ENCODE measurements at places on chromosomes 11 and 22. TPM values are rescaled to one million over a fixed set of nuclear protein-coding genes. Genes with fewer than 3 reads are reported as not detected.

- H3K4me1 ChIP-seq, result no peaks in the 10 kb centered on the region
- no peak overlapping the region for H3K27ac ChIP-seq
- H3K27me3 ChIP-seq, result peaks cover 54% of the 10 kb centered on the region
- no peaks in the 10 kb centered on the region for H3K36me3 ChIP-seq
Measured at GRCh38 chr22:39988386-39989114, 6.2 kb upstream of the FAM83F start.

DNA sequence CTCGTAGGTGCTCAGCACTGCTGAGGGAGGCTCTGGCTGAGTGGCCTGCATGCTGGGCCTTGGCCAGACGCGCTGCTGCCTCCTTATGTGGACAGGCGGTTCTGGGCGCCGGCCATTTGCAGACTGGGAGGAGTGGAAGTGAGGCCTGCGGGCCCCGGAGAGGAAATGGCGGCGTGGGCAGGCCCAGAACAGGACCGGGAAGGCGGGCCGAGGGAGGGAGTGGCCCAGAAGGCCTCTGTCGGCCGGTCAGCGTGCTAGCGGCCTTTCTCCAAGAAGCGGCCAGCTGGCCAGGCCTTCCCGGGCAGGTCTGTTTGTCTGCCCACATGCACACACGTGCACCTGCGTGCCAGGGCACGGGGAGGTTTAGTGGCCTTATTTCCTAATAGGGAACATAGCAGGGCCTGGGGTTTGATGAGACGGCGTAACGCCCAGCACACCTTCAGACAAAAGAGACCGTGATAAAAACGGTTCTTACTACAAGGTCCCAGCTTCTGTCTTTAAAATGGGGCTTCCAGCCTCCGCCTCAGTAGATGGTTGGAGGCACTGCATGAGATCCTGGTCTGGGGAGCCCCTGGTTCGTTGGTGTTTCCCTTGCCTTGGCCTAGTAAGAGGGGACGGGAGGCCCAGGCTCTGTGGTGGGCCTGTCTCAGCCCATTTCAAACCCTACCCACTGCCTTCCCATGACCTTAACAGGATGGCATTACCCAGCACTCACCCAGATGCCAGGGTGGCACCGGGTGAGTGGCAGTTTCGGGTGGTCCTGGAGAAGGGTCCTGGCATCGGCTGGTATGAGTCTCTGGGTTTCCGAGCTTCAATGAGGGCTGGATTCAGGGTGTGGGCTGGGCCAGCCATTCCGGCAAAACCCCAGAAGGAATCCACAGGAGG, 65.1 kb upstream of the PPARA start:
- no peaks in the 10 kb centered on the region for H3K27me3 ChIP-seq
- peaks cover 6% of the 10 kb centered on the region for H3K4me1 ChIP-seq
- DNase-seq, result no peak
- H3K27ac ChIP-seq, result no peak overlapping the region

DNA sequence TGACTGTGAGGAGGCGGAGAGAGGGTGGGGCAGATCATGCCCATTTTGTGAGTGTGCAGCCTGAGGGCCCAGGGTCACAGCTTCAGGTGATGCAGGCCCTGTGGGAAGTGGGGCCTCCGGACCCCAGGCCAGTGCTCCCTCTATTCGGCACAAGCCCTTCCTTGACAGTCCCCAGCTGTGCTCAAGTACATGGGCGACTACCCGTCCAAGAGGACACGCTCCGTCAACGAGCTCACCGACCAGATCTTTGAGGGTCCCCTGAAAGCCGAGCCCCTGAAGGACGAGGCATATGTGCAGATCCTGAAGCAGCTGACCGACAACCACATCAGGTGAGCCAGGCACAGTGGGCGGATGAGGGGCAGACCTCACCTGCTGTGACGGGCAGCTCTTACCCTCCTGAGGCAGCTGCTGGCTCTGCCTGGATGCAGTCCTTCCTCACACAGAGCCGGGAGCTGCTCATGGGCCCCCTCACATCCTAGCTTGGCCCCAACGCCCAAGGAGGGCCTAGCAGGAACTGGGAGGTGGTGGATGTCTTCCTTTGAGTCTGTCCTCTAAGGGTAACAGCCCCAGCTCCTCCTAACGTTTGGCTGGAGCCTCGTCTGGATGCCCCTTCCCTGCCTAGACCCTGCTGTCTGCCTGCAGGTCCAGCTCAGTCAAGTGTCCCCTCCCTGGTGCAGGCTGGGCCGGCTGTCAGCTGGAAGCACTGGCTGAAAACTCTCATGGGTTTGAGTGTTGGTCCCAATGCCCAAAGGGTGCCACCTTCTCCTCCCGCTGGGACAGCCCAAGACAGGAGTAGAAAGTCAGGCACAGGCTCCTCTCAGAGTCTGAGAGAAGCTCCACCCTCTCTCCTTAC, 76.1 kb downstream of the MYO7A start:
- H3K27ac ChIP-seq, result no peak overlapping the region
- no peaks in the 10 kb centered on the region for H3K36me3 ChIP-seq
- DNase-seq, result no peak
- H3K4me1 ChIP-seq, result no peaks in the 10 kb centered on the region

- no peaks in the 10 kb centered on the region for H3K36me3 ChIP-seq
- no peak overlapping the region for H3K4me3 ChIP-seq
- H3K4me1 ChIP-seq, result no peaks in the 10 kb centered on the region
- H3K27me3 ChIP-seq, result no peaks in the 10 kb centered on the region
- no peak overlapping the region for H3K27ac ChIP-seq
- no peak for DNase-seq
Measured at GRCh38 chr11:123382555-123383074, 47.5 kb upstream of the GRAMD1B start.

- peaks cover 6% of the 10 kb centered on the region for H3K4me1 ChIP-seq
- H3K27ac ChIP-seq, result no peak overlapping the region
- H3K36me3 ChIP-seq, result no peaks in the 10 kb centered on the region
- DNase-seq, result no peak
- no peak overlapping the region for H3K4me3 ChIP-seq
Measured at GRCh38 chr22:20022978-20023613, 2.2 kb downstream of the TANGO2 start.

- no peaks in the 10 kb centered on the region for H3K36me3 ChIP-seq
- H3K4me3 ChIP-seq, result no peak overlapping the region
- no peaks in the 10 kb centered on the region for H3K27me3 ChIP-seq
Measured at GRCh38 chr11:12206529-12206928, 96.1 kb downstream of the MICAL2 start.

DNA sequence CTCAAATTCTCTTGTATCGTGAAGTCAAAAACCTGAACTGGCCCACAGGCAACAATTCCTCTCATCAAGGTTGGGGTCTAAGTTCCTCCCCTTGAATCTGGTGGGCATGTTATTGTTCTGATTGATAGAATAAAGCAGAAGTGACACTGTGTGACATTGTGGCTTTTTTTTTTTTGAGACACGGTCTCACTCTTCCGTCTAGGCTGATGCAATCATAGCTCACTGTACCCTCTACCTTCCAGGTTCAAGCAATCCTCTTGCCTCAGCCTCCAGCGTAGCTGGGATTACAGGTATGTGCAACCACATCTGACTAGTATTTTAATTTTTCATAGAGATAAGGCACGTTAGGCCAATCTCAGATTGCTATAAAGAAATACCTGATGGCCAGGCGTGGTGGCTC, 8.9 kb upstream of the PELI3 start:
- no peaks in the 10 kb centered on the region for H3K36me3 ChIP-seq
- H3K4me3 ChIP-seq, result no peak overlapping the region
- no peak for DNase-seq
- no peaks in the 10 kb centered on the region for H3K4me1 ChIP-seq
- H3K27me3 ChIP-seq, result peaks cover 3% of the 10 kb centered on the region

DNA sequence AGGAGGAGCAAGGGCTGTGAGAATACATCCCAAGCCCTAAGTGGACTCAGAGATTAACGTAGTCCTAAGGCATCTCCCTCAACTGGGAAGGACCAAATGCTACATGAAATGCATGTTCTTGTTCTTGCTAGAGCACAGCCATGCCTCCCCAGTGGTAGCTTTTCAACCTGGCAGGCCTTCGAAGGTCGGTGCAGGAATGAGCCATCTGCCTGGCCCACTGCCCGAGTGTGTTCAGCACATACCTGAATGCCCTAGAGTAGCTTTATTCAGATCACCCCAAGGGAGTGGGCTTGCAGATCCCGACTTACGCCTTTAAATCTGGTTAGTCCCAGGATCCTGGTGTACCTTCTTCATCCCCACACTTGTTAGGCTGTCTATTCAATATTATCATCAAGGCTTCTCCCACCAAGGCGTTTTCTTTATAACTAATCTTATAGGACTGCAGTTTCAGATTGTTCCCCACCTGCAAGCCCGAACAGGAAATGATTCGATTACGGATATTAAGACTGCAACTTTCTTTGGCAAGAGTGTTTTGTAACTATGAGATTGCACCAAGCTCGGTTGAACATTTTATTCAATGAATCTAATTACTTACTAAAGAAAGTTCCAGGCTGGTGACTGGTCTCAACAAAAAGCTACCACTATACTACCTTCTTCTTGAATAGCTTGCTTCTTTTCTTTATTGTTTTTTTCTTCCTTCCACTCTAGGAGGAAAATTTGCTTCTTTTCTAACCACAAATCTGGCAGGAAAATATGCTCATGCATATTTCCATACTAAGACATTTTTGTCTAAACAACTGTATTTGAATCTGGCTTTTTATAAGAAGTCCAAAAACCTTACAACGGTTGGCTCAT, 115.6 kb downstream of the SGSM3 start:
- no peak overlapping the region for H3K4me3 ChIP-seq
- no peaks in the 10 kb centered on the region for H3K27me3 ChIP-seq
- no peak overlapping the region for H3K27ac ChIP-seq
- peaks cover 6% of the 10 kb centered on the region for H3K4me1 ChIP-seq
- no peak for DNase-seq

DNA sequence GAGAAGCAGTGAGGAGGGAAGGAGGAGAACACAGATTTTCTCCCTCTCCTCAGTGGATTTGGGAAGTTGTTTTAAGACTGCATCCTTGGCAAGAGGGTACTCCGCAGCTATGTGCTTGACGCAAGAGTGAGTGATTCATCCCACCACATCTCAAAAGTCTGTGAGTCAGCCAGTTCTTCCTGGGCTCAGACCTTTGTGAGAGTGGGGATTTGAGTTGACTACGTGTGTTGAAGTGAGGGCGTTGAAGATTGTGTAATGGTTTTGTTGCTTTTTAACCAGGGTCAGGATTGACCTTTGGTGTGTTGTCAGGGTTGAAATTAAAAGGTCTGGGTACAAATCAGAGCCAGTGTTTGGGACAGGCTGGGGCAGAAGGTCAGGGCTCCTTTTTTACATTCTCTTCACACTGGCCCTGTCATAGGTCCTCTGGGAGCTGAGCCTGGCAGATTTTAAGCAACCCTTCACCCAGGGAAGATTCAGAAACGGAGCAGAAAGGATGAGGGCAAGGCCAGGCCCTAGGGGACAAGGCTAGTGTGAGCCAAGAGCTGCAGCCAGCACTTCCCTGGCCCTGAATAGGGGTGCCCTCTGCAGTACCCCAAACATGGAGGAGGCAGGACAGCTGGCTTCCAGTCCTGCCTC, 4.2 kb upstream of the C11orf86 start:
- no peaks in the 10 kb centered on the region for H3K4me1 ChIP-seq
- no peaks in the 10 kb centered on the region for H3K36me3 ChIP-seq
- H3K27ac ChIP-seq, result no peak overlapping the region
- no peak for DNase-seq

- H3K27me3 ChIP-seq, result no peaks in the 10 kb centered on the region
- DNase-seq, result peak; percentile 75
- H3K4me1 ChIP-seq, result peaks cover 7% of the 10 kb centered on the region
- H3K36me3 ChIP-seq, result no peaks in the 10 kb centered on the region
- no peak overlapping the region for H3K27ac ChIP-seq
Measured at GRCh38 chr11:123137431-123138224, 57.4 kb downstream of the CLMP start.

DNA sequence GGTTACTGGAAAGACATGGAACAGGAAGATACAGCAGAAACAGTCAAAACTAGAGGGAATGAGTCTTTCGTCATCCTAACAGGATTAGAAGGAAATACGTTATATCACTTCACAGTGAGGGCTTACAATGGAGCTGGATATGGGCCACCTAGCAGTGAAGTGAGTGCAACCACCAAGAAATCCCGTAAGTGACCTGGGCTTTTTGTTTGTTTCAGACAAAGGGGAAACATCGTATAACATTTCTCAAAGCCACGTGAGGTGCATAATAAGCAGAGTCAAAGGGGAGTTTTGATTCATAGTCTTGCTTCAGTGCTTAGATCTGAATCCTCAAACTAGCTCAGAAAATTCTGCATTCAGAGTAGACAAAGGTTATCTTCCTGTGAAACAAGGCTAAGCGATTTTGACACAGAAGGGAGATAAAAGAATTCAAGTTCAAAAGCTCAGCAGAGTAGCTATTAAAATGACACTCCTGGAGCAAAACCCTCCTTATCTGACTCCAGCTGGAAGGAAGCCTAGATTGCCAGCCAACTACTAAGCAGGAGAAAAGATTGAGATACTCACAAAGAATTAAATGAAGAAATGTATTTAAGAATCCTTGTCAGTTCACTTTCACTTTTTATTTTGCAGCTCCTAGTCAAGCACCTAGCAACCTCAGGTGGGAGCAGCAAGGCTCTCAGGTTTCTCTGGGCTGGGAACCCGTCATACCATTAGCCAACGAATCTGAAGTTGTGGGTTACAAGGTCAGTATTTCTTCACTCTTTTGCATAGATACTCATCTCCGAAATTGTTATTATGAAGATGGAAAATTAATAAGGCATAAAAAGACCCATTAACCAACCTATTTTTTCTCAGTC, 346.4 kb upstream of the ARHGAP42 start:
- no peak overlapping the region for H3K4me3 ChIP-seq
- no peaks in the 10 kb centered on the region for H3K27me3 ChIP-seq
- DNase-seq, result no peak
- H3K36me3 ChIP-seq, result no peaks in the 10 kb centered on the region
- H3K27ac ChIP-seq, result no peak overlapping the region
- H3K4me1 ChIP-seq, result no peaks in the 10 kb centered on the region

- H3K4me3 ChIP-seq, result peak within 1 kb of the TSS; percentile 81
- peak within 1 kb of the TSS; percentile 90 for H3K27ac ChIP-seq
- peaks cover 13% of the 10 kb centered on the region for H3K4me1 ChIP-seq
- H3K36me3 ChIP-seq, result no peaks in the 10 kb centered on the region
Measured at GRCh38 chr11:71927820-71928736, at the start of gene XNDC1N. TSS of gene XNDC1N (minus strand) at chr11:71928594. CDS start at chr11:71923353, 5,241 bp downstream.

- no peak for DNase-seq
- H3K27me3 ChIP-seq, result no peaks in the 10 kb centered on the region
- no peaks in the 10 kb centered on the region for H3K36me3 ChIP-seq
- H3K4me3 ChIP-seq, result no peak overlapping the region
Measured at GRCh38 chr11:79594834-79595233, 154.0 kb upstream of the TENM4 start.

- H3K27me3 ChIP-seq, result no peaks in the 10 kb centered on the region
- no peak overlapping the region for H3K4me3 ChIP-seq
- peaks cover 4% of the 10 kb centered on the region for H3K4me1 ChIP-seq
- DNase-seq, result no peak
Measured at GRCh38 chr11:24615451-24616160, 118.8 kb downstream of the LUZP2 start.

PLEKHA7 gene
- total RNA-seq, result 20.3 TPM

PATE2 gene
- total RNA-seq, result not detected

CECR2 gene
- total RNA-seq, result 67.8 TPM

CHRM4 gene
- not detected for total RNA-seq

PIWIL4 gene
- total RNA-seq, result 1.1 TPM

PGA3 gene
- total RNA-seq, result 0.28 TPM

TSGA10IP gene
- 7.3 TPM for total RNA-seq

Data from neural progenitor cell (in vitro differentiated cells).